AG08396 (cell line): ENCODE measurements at places on chromosomes 5 and 9.

GRCh38 chr9:71146511-71146910, 25.1 kb upstream of the TRPM3 start:
- DNase-seq = no peak

- no peak for DNase-seq
Observed at GRCh38 chr9:6895754-6896153, 138.0 kb downstream of the KDM4C start.

DNA sequence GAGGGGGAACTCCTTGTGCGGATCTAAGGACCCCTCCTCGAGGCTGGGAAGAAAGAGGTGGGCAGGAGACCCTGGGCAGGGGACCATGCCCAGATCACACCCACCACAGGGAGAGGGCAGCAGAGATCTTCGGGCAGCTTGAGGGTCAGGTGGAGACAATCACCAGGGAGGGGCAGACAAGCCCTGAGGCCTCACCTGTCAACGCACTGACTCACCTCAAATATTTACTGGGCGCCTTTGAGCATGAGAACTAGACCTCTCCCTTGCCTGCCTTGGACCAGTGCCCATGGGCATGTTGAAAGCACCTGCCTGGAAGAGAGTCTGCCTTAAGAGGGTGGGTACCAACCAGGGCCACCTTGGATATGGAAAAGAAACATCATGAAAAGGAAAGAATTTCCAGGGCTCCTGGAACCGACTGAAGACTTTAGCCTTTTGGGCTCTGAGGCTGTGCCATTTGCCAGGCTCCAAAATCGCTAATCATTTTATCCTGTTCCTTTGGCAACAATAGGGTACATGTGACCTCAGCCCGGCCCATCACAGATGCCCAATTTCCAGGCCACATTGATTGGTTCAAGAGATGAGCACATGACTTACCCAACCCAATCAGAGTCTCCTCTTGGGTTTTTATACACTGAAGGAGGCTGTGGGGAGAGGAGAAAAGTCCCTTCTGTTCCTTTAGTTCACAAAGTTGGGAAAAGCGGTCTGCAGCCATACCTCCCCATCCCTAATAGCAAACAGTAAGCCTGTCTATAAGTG, 10.4 kb upstream of the SPINK4 start:
- DNase-seq = no peak

DNA sequence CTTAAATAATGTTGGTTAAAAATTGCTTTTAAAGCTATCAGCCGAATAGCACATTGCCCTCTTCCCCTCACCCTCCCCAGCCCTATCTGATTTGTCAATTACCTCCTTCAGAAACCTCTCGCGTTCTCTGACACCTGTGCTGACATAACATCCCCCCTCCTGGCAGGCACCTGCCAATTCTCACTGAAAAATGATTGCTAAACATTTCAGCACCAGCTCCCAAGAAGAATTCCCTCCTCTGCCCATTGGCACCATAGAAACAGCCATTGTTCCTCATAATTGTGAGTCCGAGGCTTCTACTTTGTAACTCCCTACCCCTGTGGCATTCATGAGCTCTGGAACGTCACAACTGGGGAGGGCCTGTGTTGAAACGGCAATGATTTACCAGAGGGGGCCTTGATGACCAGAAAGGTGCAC, 20.2 kb downstream of the CDH6 start:
- no peak for DNase-seq

GRCh38 chr9:97864396-97864795, 11.4 kb downstream of the FOXE1 start:
- DNase-seq = no peak

DNA sequence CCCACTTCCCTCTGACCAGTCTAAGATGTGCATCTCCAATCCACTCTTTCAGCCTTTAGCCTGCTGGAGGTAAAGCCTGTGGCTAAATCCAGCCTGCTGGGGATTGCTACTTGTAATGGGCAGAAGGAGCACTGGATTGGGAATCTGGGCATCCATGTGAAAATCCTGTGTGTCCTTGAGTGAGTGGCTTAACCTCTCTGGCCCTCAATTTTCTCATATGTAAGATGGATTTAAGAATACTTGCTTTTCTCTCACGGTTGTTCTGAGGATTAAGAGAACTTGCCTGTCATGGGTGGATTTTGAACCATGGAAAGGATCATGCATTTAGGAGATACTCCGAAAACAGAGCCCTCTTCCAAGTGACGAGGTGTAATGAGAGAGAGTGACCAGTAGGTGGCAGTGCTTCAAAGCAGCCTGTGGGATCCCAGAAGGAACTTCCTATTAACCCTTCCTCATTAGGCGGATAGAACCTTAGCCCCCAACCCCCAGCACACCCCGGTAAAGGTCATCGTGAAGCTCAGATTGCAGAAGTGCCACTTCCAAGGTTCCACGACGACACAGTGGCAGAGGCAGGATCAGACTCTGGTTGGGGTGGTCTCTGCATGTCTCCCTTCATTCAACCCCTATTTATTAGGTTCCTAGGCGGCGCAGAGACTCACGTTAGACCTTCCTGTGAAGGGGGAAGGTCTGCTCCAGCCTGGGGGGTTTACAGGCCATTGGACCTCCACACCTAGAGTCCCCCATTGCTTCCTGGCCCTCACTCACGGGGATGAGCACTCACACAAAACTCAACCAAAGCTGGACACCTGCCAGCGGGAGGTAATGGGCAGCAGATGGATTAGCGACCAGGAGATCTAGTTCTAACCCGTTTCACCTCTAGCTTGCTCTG, 68.7 kb upstream of the ZNF618 start:
- DNase-seq = peak; percentile 79

GRCh38 chr9:114612272-114612923, 1.3 kb downstream of the TMEM268 start:
- no peak for DNase-seq

GRCh38 chr9:83154087-83154736, 91.3 kb upstream of the RASEF start:
- no peak for DNase-seq

- no peak for DNase-seq
Observed at GRCh38 chr9:75372499-75373268, 284.4 kb downstream of the OSTF1 start.

- DNase-seq = no peak
Observed at GRCh38 chr5:104789366-104789765, 1226.8 kb upstream of the NUDT12 start.

DNA sequence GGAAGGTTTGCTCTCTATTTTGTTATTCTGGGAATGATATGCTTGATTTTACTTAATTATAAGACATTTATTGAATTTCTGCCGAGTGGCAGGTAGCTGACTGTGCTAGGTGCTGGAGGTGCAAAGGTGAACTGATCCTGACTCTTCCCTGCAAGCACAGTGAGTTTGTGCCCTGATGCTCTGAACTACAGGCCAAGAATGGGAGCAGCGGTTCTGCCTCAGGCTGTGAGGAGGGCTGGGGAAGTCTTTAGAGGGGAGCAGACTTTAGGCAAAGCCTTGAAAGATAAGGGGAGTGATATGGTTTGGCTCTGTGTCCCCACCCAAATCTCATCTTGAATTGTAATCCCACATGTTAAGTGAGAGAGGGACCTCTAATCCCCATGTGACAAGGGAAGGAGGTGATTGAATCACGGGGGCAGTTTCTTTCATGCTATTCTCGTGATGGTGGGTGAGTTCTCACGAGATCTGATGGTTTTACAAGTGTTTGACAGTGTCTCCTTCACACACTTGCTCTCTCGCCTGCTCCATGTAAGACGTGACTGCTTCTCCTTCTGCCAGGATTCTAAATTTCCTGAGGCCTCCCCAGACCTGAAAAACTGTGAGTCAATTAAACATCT, 73.1 kb downstream of the NDFIP1 start:
- no peak for DNase-seq

DNA sequence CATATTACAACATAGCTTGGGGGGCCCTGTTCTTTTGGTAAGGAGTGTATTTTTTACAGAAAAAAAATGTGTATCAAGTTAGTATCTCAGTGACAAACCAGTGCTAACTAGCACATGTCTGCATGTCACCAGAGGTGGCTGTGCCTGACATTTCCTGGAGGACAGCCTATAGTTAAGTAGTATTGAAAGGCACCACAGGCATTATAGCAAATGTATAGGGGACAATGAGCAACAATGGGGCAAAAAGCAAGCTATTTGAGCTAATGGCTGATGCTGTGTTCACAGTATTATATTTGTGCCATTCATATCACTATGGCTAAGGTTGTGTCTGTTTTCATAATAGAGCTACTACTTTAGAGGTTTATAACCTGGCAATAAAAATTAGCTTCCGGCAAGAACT, 1644.0 kb downstream of the MAT2B start:
- no peak for DNase-seq

DNA sequence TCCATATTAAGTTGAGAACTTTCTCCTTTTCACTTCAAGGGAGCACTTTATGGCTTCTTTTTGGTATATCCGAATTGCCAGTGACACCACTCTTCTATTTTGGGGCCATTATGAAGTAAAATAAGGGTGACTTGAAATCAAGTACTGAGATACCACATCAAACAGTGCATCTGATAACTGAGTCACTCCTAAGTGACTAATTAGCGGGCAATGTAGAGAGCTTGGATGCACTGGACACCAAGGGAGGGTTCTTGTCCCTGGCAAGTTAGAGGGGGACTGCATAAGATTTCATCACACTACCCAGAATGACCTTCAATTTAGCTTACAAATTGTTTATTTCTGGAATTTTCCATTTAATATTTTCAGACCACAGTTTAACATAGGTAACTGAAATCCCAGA, 813.9 kb upstream of the CDH10 start:
- no peak for DNase-seq

DNA sequence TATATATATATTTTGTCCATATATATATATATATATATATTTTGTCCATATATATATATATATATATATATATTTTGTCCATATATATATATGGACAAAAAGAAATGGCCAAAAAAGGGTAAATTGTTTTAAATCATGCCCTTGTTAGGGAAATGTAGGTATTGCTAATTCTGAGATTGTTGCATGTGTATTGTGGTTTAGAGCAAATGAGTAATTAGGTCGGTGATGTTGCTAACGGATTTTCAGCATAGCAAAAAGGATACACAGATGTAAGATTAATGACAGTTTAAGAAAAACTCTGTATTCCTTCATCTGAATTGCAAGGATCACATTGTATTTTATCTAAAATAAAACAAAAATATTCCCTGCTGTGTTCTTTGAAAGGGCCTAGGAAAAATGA, 40.2 kb downstream of the OSTF1 start:
- DNase-seq = no peak

DNA sequence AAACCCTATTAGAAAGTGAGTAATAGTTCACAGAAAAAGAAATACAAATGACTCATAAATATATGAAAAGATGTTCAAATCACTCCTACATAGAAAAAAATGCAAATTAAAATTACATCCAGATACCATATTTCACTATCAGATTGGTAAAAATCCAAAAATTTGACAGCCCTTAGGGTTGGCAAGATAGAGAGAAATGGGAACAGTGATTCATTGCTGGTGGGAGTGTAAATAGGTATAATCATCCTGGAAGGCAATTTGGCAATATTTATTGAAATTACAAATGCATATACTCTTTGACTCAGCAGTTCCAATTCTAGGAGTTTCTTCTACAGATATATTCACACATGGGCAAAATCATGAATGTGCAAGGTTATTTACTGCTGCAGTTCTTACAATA, 273.5 kb downstream of the NR2F1-AS1 start:
- DNase-seq = no peak

DNA sequence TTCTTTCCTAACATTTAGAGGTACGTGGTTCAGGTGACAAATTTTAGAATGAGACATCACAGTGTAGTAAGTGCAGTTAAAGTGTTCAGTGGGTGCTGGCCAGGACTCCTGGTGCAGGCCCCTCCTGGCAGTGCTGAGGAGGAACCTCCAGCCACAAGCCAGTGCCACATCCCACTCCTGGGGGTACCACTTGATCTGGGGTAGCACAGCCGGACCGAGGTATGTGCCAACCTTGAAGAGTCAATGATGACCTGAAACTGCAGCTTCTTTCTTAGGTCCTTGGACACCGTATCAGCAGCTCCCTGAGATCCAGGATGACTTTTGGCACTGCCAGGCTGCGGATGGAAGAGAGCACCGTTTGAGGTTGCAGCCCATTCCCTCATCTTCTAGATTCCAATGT, 310.4 kb upstream of the IRX4 start:
- DNase-seq = no peak

- no peak for DNase-seq
Observed at GRCh38 chr5:39426051-39426745, 1.4 kb upstream of the DAB2 start.

DNA sequence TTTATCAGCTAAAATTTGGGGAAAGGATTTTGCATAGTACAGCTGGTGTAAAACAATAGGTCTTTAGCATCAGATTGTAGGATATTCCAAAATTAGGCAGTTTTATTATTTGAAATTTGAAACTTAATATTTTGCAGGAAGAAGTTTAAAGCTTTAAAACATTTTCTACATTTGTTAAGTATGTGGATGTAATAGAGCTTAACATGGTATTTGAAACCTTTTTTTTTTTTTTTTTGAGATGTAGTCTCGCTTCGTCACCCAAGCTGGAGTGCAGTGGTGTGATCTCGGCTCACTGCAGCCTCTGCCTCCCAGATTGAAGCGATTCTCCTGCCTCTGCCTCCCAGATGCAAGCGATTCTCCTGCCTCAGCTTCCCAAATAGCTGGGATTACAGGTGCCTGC, 2.9 kb downstream of the DENND4C start:
- DNase-seq = no peak

- no peak for DNase-seq
Observed at GRCh38 chr5:98798847-98799246, 25.4 kb downstream of the RGMB start.

DNA sequence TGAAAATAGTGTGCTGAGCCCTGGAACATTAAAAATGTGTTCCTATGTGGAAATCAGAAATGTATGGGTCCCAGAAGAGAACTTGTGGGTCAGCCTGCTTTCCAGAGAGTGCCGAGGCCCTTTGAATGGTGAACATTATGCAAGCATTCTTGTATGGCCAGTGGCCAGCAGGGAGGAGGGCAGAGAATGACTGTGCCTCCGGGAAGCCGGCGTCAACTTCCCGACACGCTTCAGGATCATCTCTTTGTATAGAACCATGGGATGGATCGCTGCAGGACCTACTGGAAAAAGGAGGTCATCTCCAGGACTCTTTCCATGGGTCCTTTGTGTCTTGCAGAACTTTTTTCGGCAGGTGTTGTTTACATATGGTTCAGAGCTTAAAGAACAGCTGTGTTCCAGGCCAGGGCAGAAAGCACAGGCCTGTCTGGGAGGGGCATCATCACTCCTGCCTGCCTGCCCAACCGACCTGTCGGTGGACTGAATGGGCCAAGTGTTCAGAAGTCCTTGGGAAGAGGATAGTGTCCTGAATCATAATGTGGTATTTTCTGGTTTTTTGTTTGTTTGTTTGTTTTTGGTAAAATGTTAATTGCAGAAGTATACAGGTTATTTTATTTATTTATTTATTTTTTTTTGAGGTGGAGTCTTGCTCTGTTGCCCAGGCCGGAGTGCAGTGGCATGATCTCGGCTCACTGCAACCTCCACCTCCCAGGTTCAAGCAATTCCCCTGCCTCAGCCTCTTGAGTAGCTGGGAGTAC, 9.0 kb downstream of the PRRC2B start:
- DNase-seq = peak; percentile 85

DNA sequence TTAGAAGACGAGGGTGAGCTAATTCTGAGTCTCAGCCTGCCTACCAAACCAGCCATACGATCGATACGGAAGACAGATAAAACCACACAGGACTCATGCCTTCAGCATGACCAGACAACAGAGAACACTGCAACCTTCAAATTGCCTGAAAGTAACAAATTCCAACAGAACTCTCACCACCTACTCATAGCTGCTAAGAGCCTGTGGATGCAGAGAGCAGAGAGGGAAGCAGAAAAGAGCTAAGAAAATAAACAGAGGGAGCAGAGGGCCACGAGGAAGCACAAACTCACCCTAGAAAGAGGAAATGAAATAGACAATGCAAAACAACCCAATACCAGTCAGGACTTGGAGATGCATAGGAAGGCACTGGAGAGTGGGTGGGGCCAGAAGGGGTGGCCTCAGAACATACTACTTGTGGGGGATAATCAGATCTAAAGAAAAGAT, 86.7 kb upstream of the TAS2R1 start:
- DNase-seq = peak; percentile 75
